ENCODE measurements at places on chromosomes 1 and 21.

DNA sequence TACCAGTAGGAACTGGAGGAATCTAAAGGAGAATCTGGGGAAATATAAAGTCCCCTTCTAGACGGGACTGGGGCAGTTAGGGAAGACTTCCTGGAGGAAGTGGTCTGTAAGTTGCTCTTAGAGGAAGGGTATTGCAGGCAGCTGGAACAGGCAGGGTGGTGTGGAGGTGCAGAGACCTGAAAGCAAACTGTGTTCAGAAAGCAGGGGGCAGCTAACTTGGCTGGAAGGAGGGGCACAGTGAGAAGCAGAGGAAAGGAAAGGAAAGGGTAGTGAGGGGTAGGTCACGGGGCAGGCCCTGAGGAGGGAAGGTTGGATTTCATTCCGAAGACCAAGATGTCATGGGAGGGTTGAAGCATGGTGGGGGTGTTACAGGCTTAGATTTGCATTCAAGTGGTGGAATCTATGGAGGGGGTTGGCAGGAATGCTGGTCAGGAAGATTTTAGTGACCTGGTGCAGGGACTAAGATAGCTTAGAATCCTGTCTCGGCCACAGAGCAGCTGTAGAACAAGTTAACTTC, 240.7 kb downstream of the FOXD2 start:
- DNase-seq, result no peak

DNA sequence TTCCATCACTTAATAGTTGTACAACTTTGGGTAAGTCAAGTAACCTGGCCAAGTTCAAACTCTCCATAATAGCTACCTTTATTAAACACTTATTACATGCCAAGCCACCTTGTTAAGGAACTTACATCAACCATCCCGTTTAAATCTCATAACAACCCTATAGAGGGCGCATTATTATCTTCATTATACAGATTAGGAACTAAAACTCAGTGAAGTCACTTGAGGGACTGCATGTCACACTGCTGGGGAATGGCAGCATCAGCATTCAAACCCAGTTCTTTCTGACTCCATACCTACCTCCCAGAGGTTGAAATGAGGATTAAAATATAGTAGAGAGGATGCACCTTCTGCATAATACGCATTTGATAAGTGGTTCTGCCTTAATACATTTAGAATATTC, 47.1 kb upstream of the PLA2G2C start:
- no peak for DNase-seq

DNA sequence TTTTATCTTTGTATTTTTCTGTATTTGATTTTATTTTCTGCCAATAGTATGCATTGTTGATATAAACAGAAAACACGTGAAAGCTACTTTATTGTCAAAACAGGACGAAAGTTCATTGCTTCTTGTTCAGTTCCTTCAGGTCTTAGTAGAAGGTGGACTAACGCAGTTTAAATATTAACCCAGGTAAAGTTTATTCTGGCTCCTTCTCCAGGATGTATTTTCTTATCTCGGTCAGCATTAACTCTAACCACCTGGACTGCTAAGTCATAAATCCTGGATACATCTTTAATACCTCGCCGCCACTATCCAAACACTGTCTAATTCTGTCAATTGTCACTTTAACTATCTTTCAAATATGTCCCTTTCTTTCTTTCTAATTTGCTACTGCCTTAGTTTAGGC, 5.7 kb upstream of the SOAT1 start:
- DNase-seq, result no peak

GRCh38 chr1:205315008-205315618, 6.4 kb downstream of the NUAK2 start:
- DNase-seq, result no peak

DNA sequence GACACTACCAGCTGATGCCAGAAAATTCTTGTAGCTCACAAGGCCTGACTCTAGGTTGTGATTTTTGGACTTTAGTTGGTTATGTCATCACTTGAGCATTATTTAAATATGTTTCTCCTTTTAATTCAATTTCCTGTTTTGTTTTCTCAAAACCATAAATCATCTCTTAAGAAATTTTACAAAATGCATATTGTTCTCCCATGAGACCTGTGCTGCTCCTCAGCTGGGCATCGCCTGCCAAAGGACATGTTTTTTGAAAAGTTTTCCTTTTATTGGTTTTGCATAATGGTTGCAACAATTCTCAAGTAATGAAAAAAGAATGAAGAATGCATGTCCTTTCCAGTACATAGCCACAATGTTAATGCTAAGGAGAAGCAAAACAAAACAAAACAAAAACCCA, 204.7 kb upstream of the LYPLAL1 start:
- no peak for DNase-seq

DNA sequence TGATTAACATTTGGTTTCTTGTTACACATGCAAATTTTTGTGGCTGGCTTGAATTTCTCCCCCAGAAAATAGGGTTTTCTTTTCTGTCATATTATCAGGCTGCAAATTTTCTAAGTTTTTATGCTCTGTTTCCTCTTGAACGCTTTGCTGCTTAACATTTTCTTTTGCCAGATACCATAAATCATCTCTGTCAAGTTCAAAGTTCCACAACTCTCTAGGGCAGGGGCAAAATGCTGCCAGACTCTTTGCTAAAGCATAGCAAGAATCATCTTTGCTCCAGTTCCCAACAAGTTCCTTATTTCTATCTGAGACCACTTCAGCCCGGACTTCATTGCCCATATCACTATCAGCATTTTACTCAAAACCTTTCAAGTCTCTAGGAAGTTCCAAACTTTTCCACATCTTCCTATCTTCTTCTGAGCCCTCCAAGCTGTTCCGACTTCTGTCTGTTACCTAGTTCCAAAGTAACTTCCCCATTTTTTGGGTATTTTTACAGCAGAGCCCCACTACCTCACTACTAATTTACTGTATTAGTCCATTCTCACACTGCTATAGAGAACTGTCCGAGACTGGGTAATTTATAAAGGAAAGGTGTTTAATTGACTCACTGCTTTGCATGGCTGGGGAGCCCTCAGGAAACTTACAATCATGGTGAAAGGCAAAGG, 486.9 kb upstream of the NCAM2 start:
- DNase-seq, result no peak

GRCh38 chr21:43778469-43779335, 2.6 kb upstream of the CSTB start:
- DNase-seq, result no peak

DNA sequence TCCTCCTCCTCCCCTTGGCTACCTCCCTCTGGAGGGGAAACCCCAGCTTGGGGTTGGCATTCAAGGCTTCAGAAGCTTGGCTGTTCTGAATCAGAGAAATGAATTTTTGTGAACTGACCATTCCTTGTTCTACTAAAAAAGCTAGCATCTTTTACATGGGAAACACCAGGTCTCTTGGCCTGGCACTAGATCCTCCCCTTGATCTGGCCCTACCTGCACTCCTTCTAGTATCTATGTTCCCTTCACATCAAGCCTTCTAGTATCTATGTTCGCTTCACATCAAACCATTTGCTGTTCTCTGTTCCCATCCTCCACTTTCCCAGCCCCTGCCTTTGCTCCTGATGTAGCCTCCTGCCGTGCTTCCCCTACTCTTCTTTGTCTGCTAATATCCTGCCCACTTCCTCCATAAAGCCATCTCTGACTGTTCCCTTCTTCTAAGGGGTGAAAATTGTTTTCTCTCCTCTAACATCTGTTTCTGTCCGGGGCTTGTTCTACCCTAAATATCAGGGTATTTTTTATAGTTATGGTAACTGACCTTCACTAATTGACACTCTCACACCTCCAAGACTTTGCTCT, 25.8 kb downstream of the FAM151A start:
- DNase-seq, result no peak

DNA sequence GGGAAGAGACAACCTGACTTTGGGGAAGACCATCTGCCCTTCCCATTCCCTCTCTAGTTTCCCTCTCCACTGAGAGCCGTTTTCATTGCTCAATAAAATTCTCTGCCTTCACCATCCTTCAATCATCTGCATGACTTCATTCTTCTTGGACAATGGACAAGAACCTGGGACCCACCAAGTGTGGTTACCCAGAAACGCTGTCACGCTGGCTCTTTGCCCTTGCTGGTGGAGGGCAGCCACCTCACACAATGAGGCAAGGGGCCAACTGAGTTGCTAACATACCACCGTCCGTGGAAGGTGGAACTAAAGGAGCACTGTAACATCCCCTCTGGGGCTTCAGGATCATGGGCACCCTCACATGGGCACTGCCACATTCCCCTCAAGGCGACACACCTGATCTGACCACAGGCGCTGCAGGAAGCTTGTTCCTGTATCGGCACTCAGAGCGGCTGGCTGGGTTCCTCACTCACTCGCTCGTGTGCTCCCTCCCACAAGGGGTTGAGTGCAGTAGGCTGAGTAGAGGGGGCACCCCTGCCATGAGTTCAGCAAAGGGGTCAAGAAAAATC, 652.4 kb downstream of the PLPP3 start:
- no peak for DNase-seq

GRCh38 chr21:39854572-39854971, 12.7 kb upstream of the PCP4 start:
- no peak for DNase-seq

DNA sequence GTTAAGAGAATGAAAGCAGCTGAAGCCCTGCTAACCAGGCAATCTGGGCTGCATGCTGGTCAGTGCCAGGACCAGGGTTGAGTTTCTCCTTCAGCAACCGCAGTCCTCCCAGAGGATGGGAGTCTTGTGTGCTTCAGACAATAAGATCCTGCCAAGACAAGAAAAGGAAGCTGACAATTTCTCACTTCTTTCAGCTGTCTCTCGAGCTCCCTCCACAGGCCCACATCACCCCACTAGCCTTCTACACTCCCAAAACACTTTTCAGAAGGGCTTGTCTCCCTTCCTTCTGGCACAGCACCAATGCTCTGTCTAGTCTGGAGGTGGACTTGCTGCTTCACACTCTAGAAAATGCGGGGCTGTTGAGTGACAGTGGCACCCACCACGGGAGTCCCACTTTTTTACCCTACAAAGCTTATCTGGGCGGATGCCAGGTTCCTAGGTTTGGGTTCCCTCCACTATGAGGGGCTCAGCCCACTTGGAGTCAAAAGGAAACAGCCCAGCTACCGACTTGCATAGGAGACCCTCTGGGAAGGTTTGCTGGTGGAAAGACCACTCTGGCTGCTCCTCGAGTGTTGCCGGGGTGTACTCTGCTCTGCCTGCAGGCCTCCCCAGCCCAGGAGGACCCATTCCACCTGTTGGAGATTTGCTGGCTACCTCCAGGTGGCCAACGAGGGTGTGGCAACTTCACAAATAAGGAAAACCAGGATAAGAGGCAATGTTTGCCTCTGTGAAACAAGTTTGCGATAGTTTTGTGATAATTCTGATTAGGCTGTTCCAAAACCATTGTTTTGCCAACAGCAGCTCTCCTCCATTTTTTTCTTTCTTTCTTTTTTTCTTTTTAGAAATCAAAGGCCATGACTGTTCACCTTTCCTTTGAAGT, 68.9 kb downstream of the TENT5C start:
- DNase-seq, result no peak

GRCh38 chr21:22351076-22351475, 1352.9 kb downstream of the NCAM2 start:
- DNase-seq, result no peak

GRCh38 chr1:68322096-68322495, 89.8 kb upstream of the WLS start:
- no peak for DNase-seq
